Hematopoietic multipotent progenitor cell treated with erythropoietin and hydrocortisone succinate and interleukin-3 and kit ligand, for 17 days (in vitro differentiated cells): ENCODE measurements at places on chromosomes 2 and 18.

DNA sequence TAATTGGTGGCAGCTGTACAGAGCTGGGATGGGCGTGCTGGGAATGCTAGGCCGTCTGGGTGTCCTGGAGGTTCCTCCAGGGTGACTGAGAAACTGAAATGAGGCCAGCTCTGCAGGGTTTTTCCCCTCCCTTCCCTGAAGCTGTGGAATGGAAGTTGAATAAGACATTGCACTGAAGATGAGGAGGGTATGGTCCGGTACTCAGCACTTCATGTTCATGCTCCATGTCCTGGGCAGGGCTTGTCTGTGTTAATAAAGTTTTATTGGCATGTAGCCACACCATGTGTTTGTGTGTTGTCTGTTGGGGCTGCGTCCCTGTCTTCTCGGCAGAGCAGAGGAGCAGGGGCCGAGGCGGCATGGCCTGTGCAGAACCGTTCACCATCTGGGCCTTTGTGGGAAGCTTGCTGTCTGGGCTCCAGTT lies 154.0 kb downstream of the LDLRAD4 start:
- no peak for DNase-seq

DNA sequence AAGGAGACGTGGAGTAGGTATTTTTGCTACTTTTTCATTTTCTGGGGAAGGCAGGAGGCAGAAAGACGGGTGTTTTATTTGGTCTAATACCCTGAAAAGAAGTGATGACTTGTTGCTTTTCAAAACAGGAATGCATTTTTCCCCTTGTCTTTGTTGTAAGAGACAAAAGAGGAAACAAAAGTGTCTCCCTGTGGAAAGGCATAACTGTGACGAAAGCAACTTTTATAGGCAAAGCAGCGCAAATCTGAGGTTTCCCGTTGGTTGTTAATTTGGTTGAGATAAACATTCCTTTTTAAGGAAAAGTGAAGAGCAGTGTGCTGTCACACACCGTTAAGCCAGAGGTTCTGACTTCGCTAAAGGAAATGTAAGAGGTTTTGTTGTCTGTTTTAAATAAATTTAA lies 3.4 kb downstream of the FZD7 start:
- DNase-seq, result no peak

DNA sequence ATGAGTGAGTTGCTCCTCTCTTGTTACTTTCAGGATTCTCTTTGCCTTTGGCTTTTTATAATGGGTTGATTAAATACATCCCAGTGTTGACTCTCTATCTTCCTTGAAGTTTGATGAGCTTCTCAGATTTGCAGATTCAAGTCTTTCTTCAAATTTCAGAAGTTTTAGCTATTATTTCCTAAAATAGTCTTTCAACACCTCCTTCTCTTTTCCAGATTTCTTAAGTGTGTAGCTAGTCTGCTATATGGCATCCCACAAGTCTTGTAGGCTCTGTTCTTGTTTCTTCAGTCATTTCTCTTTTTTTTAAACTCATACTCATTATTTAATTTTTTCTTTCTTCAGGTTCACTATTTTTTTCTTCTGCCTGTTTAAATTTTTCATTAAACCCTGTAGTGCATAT lies 287.7 kb upstream of the CNTNAP5 start:
- DNase-seq, result no peak

- DNase-seq, result no peak
Measured at GRCh38 chr18:48933578-48934414, 17.0 kb downstream of the SMAD7 start.

- DNase-seq, result no peak
Measured at GRCh38 chr2:174341995-174342685, 7.4 kb downstream of the SP9 start.

GRCh38 chr2:70897977-70898226 lies 37.8 kb upstream of the ATP6V1B1 start:
- no peak for DNase-seq

DNA sequence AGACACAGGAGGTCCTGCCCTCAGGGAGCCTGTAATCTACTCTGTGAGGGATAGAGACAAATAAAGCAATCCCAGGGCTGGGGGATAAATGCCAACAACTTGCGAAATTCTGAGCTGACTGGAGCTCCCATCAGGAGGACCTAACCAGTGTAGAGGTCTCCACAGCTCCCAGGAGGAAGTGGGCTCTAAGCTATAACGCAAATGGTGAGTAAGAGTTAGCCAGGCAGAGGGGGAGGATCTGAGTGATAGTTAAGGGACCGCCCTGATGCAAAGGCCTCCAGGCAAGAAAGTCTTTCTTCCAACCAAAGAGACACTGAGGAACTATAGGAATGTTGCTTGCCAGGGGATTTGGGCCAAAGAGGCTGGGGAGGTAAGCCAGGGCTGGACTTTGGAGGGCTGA lies 16.0 kb upstream of the ZNF532 start:
- no peak for DNase-seq

DNA sequence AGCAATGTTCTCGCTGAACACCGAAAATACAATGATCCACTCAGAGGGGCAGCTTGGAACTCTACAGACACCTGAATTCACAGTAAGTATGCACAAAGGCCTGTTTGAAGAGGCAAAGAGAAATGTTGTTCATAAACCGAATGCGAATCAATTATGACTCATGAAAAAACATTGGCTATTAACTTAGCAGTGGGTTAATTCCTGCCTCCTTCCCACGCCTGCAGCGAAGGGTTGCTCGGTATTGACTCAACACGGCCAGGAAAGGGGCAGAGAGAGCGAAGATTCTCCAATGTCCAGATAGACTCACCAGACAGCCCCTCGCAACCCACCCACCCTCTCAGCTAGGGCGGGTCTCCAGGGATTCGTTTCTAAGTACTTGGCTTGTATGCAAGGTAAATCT lies 9.4 kb downstream of the CRACDL start:
- DNase-seq, result no peak

DNA sequence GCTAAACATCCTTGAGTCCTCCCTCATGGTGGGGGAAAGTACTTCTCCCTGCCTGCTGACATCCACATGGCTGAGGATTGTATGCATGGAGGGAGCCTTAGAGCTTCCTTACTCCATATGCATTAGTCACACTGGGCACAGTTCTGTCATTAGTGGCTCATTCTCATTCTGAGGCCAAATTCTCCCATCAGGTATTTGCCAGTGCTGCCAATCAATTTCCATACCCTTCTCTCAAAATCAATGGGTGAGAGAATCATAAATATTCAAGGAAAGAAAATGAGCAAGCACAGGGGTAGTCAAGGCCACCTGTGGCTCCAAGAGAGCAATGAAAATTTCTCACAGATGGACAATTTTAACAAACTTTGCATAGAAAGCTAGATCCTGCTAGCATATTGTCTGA lies 422.6 kb upstream of the SETBP1 start:
- no peak for DNase-seq

DNA sequence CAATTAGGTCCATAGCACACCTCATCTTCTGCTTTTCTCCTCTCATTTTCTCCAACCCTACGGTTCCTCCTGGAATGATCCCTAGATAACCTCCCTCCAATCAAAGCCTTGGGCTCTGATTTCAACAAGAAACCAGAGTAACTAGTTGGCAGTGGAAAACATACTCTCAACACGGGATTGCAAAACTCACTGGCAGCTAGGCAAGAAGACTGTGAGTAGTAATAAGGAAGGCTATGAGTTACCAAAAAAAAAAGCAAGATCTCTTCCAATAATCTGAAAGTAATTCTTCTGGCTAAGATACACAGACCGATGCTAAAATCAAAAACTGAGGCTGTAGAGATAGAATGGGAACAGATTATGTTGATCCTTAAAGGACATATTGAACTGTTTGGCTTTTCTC lies 28.4 kb upstream of the CCDC102B start:
- no peak for DNase-seq

GRCh38 chr2:86107031-86107430 lies 996 bp downstream of the PTCD3 start:
- DNase-seq, result peak; percentile 8

GRCh38 chr18:8416212-8417019 lies 192.8 kb upstream of the RAB12 start:
- no peak for DNase-seq

GRCh38 chr2:241931976-241932898 lies 62.7 kb downstream of the RTP5 start:
- DNase-seq, result no peak

- no peak for DNase-seq
Measured at GRCh38 chr2:27308359-27308881, at the start of gene UCN. UCN (minus strand) TSS chr2:27308445; CDS start chr2:27307895, 550 bp downstream.

GRCh38 chr2:197558393-197558792 lies 42.5 kb downstream of the MOB4 start:
- no peak for DNase-seq

- no peak for DNase-seq
Measured at GRCh38 chr2:109447251-109447661, 166.5 kb downstream of the SEPTIN10 start.

DNA sequence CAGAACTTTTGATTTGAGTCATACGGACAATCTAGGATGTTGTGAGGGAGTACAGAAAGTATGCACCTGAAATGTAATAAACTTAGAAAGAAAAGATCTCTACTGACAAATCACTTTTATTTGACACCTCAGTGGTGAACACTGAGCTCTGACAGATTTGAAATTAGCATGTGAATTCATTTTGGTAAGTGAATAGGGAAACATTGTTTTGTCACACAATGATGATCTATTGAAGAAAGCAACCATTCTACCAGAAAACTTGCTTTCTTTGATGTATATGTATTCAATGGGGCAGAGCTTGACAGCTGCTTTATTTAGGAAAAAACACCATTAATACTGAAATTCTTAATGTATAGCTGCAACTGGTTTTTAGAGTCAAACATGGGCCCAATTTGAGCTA lies 500.5 kb downstream of the CCDC85A start:
- DNase-seq, result no peak

DNA sequence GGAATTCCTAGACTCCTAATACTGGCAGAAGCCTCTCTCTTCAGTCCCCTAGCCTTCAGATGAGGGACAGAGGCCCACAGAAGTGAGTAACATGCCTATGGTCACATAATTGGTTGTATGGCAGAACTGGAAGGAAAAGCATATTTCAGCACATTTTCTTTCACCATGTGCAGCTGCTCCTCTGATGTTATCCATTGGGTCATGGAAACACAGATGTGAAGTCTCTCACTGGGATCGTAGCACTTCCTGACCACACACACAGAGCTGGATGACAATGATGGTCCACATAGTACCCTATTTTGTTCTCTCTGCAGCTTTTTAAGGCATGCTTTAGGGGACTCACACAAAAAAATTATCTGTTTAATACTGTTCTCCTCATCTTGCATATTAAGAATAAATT lies 24.5 kb downstream of the MYO3B start:
- DNase-seq, result no peak

DNA sequence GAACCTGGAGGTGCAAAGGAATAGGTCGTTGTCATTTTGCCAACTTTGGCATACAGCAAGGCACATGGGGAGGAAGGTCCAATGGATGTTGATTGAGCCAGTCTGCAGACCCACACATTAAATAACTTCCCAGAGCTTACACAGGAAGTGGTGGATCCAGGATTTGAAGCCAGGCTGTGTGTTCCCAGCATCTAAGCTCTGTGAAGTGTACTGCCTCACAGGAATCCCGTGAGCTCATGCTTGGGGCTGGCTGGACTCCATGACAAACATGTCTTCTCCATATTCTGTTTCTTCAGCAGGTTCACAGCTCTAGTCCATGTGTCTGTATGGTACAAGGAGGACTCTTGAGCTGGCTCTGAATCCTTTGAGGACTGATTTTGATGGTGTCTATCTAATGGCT lies 63.9 kb downstream of the KLHL29 start:
- no peak for DNase-seq

DNA sequence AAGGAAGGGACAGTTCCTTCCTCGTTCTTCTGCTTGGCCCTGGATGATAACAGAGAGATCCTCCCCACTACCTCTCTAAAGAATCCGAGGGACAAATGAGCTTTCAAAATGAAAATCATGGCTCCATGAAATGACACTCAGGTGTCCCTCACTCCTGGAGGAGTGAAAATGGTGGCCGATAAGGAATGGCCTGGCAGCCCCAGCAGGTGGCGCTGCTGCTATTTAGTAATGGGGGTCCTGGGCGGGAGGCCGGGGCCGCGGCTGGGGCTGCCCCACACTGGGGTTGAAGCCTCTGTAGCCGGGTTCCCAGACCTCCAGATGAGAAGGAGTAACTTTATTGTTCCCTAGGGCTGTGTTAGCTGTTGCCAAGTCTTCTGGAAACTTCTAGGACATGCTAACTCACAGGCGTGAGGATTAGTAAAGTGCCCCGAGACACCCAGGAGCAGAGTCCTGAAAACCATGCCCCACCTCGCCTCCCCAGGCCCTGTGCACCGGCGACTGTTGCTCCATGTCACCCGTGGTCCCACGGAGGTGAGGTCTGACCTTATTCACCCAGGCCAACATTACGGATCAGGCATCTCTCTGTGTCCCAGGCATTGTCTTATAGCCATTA lies 138.0 kb downstream of the CTIF start:
- peak; percentile 28 for DNase-seq

DNA sequence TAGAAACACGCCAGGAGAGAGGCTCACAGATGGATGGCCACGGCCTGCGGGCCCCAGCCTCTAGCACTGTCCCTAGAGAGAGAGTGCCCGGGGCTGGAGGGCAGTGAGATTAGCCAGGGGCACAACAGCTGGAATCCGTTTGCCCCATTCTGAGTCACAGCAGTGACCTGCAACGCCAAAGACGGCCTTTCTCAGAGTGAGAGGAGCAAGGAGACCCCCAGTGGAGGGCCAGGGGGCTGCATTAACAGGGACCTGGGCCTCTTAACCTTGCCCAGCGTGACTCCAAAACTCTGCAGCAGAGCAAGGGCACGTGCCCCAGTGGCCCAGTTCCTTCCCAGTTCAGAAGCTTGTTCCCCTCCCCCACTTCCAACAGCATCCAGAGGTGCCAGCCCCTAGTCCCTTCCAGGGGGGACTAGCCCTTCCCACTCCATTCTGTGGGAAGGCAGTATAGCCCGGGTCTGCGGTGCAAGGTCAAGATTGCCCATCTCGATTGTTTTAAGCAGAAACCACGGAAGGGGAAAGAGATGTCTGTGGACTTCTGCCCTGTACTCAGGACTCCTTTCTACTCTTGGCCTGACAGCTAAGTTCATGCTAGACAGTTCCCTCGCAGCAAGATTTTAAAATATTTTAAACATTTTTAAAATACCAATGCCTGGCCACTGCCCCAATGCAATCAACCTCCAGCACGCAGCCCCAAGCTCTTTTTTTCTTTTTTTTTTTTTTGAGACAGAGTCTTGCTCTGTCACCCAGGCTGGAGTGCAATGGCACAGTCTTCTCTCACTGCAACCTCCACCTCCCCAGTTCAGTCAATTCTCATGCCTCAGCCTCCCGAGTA lies 50.9 kb upstream of the BIN1 start:
- no peak for DNase-seq

GRCh38 chr18:46353460-46353859 lies 249.3 kb downstream of the HAUS1 start:
- DNase-seq, result no peak

- DNase-seq, result no peak
Measured at GRCh38 chr2:26177122-26177521, 4.2 kb downstream of the GAREM2 start.
